ENCODE measurements at places on chromosomes 6 and 20.

DNA sequence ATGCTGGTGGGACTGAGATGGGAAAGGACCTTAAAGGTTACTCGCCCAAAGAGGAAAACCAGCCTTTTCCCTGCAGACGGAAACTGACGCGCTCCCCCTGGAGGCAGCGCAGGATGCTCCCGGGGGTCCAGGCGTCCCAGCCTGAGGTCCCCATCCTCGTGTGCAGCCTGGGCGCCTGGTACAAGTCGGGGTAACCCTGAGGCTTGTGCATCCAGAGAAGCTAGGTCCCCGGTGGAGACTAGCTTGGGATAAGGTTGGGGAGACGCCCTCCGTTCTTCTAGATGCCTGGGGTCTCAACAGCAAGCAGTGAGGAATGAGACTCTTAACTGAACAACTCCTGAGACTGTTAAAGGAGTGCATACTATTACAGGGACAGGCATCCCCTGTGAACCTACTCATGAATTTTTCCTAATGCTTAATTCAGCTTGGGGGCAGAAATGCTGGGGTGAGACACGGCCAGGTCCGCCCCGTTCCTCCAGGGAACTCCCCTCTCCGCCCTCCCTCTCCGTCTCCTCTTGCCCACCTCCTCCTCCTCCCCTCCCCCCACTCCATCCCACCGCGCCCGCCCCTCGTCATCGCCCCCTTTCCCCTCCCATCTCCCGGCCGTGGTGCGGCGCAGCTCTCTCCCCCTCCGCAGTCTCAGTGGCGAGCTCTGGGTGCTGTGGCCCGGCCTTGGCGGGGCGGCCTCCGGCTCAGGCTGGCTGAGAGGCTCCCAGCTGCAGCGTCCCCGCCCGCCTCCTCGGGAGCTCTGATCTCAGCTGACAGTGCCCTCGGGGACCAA lies at the start of gene PRSS35:
TSS of gene PRSS35 (plus strand) at position 634 of the 781 bp plus-strand sequence. CDS start 10,908 bp downstream, outside the sequence.
- DNase-seq: no peak

- no peak for DNase-seq
These were observed 82.3 kb upstream of the CLDN20 start for GRCh38 chr6:155181498-155181897.

- DNase-seq: no peak
These were observed 645.3 kb downstream of the FRK start for GRCh38 chr6:115415378-115415777.

GRCh38 chr6:163384510-163384909 lies 30.0 kb upstream of the QKI start:
- no peak for DNase-seq

- peak; percentile 34 for DNase-seq
These were observed 137.0 kb upstream of the STMND1 start for GRCh38 chr6:16964553-16965499.

GRCh38 chr6:112503091-112503596 lies 156.0 kb downstream of the RFPL4B start:
- DNase-seq: no peak

- DNase-seq: no peak
These were observed 109.6 kb downstream of the SLC35B3 start for GRCh38 chr6:8325743-8326142.

DNA sequence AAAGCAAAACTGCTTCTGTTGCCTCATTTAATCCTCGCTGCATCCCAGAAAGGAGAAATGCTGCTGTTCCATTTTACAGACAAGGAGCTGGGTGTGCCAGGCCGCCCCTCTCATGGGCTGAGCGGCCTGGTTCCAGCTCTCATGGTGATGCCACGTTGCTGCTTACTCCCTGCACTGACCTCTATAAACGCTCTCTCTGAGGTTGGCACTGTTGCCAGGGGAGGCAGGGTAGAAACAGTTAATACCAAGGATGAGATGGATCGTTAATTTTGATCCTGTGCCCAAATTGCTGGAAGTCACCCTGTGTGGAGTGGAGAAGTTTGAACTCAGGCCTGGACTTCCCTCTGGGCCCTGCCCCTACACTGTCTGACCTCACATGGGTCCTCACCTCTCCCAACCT lies 25.6 kb downstream of the SIRPA start:
- DNase-seq: no peak

DNA sequence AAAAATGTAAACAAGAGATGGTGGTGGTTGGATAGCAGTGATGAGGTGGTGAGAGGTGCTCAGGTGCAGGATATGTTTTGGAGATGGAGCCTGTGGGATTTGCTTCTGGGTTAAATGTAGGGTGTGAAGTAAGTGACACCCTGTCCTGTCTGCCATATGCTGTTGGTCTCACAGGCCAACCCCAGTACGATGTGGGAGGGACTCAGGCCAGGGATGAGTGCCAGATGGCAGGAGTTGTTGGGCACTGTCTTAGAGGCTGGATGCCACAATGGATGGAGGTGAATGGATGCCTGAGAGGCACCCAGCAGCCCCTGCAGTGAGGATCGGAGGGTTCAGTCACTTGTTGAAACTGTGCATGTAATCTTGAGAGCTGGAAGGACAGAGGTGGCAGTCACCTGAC lies 259.3 kb downstream of the NRN1 start:
- no peak for DNase-seq

GRCh38 chr20:63023071-63023935 lies 16.5 kb upstream of the BHLHE23 start:
- DNase-seq: no peak

DNA sequence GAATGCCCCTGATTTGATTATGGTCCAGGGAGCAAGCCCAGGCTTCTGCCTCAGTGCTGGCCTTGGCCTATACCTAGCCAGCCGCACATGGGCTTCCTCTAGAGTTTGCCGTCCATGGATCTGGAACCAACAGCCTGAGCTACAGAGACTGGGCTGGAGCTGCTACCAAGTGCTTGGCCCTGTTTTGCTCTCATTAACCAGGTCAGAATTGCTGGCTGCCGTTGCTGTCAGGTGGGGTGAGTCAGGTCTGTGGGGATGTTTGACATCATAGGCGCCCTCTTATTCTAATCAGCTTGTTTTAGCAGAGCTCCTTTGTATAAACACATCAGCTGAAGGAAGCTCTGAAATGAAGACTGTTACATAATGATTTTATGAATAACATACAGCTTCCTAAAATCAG lies 83.1 kb upstream of the PHACTR2 start:
- no peak for DNase-seq

- DNase-seq: no peak
These were observed 222.6 kb downstream of the SOD2 start for GRCh38 chr6:159470397-159470796.

DNA sequence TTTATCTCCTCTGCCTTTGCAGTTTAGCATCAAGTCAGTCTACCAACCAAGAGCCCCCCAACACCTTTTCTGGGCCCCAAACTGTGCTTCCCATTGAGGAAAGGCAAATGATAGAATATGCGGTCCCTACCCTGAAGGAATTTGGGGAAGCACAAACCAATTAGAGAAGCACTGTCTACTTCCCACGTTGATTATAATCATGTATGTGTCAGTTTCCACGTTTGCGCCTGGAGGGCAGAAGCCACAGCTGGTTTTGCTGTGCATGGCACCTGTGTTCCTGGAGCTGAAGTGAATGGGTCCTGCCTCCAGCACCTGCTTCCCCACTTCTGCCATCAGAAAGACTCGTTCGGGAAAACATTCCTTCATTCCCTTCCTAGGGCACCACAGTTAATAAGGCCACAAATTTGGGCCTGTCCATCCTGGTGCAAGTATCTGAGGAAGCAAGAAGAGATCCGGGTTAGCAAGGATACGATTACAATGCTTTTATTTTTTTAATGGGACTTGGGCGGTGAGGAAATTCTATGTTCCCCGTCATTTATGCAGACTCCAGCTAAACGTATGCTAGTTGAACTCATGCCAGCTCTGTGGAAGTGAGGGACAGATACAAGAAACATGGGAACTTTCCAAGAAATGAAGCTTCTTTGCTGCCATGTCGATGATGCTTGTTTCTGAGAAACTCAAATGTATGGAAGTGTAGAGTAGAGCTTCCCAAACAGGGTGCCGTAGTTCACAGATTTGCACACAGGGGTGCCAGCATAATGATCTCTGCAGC lies 333.5 kb downstream of the NRN1 start:
- no peak for DNase-seq

- DNase-seq: no peak
These were observed 683.0 kb downstream of the DHX35 start for GRCh38 chr20:39645131-39645530.

DNA sequence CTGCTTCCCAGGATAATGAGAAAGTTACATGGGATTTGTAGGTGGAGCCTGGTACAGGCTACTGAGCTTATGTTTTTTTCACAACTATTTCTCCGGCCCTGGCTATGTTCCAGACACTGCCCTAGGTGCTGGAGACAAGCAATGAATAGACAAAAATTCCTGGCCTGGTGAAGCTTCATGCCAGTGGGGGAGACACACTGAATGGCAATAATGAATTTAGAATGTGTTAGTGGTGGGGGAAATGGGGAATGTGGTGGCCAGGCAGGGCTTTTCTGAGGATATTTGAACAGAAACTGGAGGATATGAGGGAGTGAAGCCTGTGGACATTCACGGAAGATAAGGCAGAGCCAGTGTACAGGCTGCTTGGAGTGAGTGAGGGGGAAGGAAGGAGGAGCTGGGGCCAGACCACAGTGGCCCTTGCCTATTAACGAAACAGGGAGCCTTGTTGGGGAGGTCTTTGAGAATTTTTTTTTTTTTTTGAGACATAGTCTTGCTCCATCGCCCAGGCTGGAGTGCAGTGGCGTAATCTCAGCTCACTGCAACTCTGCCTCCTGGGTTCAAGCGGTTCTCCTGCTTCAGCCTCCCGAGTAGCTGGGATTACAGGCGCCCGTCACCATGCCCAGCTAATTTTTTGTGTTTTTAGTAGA lies 6.6 kb downstream of the FOXS1 start:
- no peak for DNase-seq

GRCh38 chr20:38805502-38805957 lies at the start of gene PPP1R16B:
Gene PPP1R16B, plus strand, starts transcription at chr20:38805697. Its CDS starts 30,229 bp downstream, at chr20:38835926.
- no peak for DNase-seq

DNA sequence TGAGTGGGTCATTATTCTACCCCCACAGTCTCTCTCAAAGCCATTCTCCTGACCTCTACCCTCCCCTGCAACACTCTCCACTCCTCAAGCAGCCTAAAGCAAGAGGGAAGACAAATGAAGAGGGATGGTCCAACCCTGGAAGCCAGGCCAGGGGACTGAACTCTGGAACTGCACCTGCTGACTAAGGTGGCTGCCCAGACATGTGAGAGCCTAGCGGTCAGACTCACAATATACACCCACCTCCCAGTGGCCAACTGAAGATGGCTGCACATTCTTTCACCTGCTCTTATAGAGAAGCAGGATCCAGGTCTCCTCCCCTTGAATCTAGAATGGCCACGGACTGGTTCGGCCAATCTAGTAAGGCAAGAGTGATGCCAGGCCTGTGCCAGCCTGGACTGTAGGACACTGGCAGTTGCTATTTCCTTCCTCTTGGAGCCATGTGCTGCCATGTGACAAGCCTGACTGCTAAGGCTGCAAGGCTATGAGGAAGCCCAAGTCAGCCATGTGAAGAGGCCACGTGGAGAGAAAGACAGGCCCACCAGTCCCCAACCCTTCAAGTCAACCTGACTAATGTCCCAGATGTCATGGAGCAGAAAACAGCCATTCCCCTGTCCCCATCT lies 31.8 kb downstream of the ACSS1 start:
- no peak for DNase-seq

- no peak for DNase-seq
These were observed 275.0 kb upstream of the FLRT3 start for GRCh38 chr20:14612391-14612790.

- no peak for DNase-seq
These were observed 1.2 kb downstream of the TCEA2 start for GRCh38 chr20:64064145-64064698.

GRCh38 chr6:167590193-167590592 lies 236.5 kb upstream of the AFDN start:
- no peak for DNase-seq

DNA sequence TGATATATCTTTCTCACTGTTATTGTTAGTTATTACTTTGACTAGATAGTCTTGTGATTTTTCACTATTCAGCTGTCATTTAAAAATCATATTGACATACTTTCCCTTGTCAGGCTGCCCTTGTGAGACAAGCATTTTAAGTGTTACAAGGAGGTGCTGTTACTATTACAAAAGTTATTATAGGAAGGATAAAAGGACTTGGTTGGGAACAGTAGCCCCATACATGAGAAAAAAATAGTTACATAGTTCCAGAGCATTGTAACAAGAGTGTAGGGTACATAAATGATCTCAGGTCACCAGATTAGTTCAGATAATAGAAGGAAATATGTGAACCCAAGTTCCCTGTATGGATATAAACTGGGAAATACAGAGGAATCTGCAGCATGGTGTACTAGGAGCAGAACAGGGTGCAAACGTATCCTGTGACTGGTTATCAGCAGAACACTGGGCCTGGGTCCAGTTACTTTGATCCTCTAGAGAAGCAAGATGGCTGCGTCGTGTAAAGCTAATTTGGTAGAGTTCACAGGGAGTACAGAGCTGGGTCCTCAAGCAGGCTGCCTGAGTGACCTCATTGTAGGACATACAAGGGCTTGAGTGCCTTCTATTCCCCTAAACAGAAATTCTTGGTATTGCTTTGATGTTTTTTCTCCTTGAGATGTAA lies 38.5 kb upstream of the HDDC2 start:
- DNase-seq: no peak

DNA sequence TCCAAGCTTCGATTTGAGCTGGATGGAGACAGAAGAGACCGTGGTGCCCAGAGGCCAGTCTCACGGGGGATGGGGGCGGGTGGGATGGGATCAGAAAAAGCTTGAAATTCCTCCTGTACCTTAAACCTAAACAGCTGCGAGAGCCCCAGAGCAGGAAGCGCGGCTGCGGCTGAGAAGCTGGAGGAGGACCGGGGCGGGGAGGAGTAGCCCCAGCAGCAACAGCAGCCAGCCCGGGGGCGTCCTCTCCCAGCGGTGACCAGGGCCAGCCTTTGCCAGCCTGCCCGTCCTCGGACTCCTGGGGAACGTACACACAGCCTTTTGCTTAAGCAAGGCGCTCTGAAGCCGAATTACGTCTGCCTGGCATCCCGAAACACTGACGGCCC lies 17.4 kb upstream of the PRDM13 start:
- DNase-seq: no peak

DNA sequence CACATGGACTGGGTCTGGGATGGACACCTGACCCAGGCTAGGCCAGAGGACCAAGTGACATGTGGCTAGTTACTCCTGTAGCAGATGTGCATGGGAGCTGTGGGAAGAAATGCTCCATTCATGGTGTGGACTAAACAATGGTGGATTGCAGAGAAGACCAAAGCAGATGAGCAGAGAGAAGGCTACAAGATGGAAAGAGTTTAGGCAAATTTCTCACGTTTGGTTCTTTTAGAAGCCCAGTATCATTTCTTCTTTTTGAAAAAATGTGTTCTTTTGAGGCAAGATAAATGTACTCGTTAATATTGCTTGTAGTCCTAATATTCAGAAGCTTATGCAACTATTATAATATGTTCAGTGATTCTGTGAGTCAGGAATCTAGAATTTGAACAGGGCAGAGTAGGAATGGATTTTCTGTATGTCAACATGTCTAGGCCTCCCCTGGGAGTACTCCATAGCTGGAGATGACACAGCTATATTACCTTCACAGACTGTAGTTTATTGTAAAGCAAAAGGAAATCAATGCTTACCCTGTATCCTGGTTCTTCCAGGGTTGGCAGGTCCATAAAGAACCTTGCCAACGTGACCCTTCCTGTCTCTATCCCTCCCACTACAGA lies 2.3 kb upstream of the BTN2A1 start:
- no peak for DNase-seq

Measured in GOT3 (cell line).